ENCODE measurements at places on chromosomes 4 and X.
A peak's percentile ranks its signal among the peaks of the same experiment; 100 is the strongest.

- DNase-seq: peak; percentile 79
Observed at GRCh38 chr4:80138551-80139538, 58.5 kb upstream of the PRDM8 start.

- no peak for DNase-seq
Observed at GRCh38 chr4:33628296-33628695, 2616.0 kb downstream of the ARAP2 start.

GRCh38 chrX:85516131-85516530 is 136.7 kb upstream of the POF1B start:
- no peak for DNase-seq

DNA sequence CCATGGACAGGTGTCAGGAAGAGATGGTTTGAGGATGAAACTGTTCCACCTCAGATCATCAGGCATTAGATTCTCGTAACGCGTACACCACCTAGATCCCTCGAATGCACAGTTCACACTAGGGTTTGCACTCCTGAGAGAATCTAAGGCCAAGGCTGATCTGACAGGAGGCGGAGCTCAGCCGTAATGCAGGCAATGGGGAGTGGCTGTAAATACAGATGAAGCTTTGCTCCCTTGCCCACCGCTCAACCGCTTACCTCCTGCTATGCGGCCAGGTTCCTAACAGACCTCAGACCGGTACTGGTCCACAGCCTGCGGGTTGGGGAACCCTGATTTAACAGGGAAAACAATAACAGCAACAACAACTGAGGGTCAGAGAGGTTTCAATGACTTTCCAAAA is 2.0 kb upstream of the TEC start:
- no peak for DNase-seq

GRCh38 chr4:168164915-168165548 is 72.7 kb downstream of the ANXA10 start:
- no peak for DNase-seq

DNA sequence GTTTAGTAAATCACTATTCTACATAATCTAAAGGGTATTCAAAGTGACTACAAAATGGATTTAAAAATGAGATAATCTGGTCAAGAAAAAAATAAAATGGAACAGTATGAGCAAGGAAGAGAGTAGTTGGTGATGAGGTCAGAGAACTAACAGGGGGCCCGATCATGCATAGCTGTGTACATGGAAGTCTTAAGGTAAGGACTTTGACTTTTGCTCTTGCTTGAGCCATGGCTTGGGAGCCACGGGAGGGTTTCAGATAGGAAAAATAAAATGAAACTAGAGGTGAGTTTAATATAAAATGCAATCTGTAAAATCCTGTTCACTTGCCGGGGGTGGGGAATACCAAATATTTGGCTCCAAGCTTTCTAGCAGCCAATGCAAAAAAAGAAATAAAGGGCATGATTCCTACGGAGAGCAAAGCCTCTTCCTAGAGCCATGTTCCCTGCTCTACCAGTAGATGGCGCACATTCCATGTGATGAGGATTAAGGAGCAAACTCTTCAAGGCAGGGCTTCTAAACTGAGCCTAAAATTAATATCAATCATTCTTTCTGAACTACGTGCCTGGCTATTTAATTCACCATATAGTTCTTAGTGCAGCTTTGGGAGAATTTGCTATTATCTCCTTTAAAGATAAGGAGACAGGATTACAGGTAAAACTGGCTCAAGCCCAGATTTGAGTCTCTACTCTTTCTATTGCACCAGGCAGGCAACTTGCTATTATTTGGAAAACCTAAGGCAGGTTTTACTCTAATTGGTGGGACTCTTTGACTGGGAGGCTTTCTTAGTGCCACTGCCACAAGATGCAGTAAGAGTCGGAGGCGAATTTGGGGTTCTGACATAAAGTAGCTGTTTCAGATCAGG is 6.8 kb upstream of the CLCN5 start:
- DNase-seq: peak; percentile 38

- no peak for DNase-seq
Observed at GRCh38 chr4:102230194-102230593, 115.1 kb downstream of the SLC39A8 start.

DNA sequence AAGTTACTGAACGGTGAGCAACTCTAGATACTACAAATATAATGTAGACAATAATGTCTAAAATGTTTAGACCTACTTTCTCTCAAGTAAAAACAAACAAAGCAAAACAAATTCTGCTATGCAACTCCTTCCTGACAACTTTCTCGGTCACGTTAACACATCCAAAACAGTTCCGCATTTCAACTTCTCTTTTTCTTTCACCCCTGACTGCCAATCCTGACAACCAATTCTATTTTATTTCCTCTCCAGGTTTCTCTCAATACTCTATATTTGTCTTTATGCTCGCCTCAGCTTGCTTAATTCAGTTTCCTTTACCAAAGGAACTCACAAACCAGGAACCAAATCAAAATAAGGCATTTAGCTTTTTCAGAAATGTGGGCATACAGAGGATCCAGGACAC is 513.0 kb downstream of the FSTL5 start:
- DNase-seq: no peak

DNA sequence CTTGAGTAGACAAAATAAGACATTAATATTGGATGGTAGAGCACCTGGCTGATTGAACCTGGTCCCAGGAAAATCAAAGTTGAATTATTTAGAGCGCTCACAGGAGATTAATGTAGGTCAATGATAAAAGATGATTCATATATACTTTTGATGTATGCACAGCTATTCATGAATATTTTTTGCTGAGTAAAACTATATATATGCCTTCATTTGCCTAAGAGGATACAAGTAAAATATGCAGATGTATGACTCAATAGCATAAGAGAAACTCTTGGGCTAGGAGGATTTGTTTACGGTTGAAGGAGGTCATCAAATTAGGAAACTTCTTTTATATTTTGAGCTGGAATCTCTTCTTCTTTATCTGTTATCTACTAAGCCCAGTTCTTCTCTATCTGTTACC is 202.7 kb upstream of the HS3ST1 start:
- DNase-seq: no peak

DNA sequence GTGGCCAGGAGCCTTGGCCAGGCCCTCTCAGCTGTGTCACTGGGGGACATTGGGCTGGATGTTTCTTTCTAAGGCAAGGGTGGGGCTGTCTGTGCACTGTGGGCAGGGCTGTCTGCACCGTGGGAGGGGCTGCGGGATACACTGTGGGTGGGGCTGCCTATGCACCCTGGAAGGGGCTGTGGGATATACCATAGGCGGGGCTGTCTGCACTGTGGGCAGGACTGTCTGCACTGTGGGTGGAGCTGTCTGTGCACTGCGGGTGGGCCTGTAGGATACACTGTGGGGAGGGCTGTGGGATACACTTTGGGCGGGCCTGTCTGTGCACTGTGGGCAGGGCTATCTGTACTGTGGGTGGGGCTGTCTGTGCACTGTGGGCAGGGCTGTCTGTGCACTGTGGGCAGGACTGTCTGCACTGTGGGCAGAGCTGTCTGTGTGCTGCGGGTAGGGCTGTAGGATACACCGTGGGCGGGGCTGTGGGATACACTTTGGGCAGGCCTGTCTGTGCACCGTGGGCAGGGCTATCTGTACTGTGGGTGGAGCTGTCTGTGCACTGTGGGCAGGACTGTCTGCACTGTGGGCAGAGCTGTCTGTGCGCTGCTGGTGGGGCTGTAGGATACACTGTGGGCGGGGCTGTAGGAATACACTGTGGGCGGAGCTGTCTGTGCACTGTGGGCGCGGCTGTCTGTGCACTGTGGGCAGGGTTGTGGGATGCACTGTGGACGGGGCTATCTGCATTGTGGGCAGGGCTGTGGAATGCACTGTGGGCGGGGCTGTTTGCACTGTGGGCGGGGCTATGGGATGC is 31.1 kb downstream of the ACOX3 start:
- peak; percentile 84 for DNase-seq

DNA sequence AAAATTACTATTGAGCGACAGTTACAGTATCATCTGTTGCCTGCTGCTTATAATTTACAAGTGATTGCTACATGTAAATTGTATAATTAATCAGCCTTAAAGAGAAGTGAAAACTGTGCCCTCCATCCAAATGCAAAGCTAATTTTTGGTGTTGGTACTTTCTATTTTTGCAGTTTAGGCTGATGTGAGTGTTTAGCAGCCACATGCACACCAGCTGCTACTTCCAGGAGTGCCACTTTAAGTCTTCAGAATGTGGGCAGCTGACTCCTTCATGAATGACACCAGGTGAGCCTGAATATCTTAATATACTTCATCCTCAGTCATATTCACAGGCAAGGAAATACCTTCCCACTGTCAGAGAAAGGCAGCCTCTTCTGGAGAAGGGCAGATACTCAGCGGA is 149.8 kb upstream of the RASGEF1B start:
- no peak for DNase-seq

DNA sequence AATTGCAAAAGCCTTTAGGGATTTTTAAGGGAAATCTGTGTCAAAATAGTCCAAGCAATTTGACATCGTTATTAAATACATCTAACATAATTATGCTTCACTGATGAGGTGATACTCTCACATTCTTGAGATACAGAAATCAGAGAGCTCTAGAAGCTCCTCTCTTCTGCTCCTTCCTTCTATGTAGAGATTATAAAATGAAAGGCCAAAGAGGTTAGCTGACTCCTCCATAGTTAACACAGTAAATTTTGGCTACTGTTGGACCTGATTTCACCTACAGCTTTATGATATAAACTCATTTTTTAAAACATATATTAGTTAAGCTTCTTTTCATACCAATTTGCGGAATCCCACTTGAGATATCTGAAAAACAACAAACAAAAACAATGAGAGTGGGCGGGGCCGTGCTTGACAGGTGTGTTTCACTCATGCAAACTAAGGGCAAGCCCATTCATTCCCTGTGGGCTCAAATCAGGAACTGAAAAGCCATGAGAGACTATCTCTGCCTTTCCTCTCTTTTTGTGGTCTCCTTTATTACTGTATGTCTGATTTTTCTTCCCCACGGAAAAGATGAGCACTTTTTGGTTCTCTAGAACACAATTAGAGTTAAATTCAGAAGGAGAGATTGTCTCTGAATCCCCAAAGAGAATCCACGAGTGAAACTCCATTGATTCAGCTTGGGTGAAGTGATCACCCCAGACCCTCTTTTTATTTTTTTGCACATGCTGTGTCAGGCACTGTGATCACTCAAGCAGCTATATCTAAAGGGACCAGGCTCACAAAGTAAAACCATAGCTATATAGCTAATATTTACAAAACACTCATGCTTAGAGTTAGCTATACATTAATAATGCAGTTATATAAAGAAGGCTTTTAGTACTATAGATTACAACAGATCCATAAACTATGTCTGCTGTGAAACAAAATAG is 566.3 kb downstream of the IL15 start:
- DNase-seq: no peak

DNA sequence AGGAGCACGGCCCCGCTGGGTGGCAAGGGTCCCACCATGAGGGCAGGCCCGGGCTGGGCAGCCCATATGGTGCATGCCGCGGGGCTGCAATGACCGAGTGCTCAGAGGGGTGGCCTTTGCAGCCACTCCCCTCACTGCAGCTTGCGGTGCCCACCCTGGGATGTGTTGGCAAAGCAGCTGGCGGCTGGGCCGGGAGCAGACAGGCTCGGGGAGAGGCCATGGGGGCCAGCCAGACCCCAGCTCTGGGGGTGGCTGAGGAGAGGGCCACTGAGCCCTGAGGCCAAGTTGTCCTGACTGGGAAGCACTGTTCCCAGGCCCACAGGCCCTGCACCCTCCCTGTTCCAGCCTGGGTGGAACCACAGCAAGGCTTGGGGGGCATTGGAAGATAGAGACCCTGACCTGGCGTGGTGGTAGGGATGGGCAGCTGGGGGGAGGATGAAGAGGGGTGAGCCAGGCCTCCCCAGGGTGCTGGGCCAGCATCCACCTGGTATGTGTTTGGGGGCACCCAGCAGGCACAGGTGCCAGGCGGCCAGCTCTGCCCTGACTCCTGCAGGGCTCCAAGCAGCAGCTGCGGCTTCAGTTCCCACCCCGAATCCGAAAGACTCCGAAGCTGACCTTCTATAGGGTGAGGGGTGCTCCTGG is 18.4 kb upstream of the RNF4 start:
- DNase-seq: no peak

DNA sequence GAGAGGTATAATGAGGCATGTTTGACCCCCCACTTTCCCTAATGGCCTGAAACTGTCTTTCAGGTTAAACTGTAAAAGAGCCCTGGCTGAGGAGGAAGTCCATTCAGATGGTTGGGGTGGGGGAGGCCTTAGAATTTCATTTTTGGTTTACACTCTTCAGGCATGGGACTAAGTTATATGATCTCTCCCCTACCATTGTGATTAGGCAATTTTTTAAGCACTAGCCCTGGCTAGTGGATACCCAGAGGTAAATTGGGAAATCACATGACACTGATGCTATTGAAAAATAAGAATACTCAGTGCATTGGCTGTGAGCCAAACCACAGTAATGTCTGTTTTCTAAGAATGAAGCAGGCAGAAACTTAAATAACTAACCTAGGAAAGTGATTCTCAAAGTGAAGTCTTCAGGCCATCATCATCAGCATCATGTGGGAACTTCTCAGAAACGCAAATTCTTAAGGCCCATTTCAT is 149.7 kb downstream of the RRAGB start:
- DNase-seq: no peak

- no peak for DNase-seq
Observed at GRCh38 chrX:39721566-39722279, 376.0 kb downstream of the BCOR start.

- no peak for DNase-seq
Observed at GRCh38 chr4:76024065-76024464, 768 bp upstream of the CXCL10 start.

DNA sequence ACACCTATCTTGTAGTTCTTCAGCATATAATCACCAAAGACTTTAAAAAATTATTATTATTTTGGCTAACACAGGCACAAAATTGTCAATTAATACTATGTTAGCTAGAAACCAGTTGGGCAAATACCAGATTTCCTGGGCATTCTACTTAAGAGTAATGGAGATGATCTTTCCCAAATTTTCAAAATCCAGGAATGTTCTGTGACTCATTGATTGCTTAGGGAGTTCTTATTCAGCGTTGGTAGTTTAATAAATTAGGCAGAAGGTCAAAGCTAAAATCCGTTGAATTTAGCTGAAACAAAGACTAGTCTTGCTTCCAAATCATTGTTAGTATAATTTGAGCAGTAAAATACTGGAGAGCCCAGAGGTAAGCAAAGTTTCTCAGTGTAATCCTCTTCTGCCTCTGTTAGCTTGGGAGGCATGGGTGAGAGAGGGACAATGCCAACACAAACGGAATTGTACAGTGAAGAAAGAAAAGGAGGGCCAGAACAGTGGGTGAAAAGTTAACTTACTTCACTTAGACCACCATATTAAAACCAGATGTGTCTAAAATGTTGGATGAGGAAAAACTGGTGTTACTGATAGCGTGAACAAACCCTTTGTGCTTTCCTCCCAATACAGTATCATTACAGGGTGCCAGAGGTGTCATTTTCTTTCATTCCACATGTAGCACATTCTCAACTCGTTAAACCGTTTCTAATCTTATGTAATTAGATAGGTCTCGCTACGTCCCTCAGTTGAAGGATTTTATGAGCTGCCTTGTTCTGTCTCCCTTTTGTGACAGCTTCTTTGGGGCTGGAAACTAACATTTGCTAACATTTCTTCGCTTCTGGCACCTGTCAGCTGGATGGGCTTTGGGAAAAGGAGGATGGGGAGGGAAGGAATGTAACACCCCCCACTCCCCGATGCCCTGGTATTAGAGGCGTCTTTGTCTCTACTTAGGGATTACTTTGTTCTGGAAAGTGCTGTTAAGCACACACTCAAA is 87.4 kb upstream of the CITED1 start:
- DNase-seq: no peak

GRCh38 chrX:121781991-121782390 is 734.6 kb downstream of the GLUD2 start:
- no peak for DNase-seq
